ENCODE measurements at places on chromosomes 7 and 10.

GRCh38 chr7:148800677-148801076 lies 83.4 kb downstream of the EZH2 start:
- no peak for DNase-seq

DNA sequence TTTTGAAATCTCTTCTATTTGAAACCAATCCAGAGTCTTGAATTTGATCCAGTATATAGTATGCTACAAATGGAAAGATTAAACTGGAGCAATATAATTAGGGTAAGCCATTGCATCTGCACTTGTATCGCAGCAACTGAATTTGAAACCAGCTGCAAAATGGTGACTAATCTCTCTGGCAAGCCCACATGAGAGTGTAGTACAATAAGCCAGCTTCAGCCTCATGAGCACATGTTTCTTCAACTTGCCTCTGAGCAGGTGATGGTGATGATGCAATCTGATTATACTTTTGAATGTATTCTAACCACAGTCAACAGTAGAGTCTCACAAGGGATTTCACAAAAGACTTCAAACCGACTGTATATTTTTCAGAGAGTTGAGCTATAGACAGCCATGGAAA lies 829 bp upstream of the RPA3 start:
- peak; percentile 89 for DNase-seq

GRCh38 chr10:122115874-122116273 lies 126.9 kb downstream of the TACC2 start:
- no peak for DNase-seq

DNA sequence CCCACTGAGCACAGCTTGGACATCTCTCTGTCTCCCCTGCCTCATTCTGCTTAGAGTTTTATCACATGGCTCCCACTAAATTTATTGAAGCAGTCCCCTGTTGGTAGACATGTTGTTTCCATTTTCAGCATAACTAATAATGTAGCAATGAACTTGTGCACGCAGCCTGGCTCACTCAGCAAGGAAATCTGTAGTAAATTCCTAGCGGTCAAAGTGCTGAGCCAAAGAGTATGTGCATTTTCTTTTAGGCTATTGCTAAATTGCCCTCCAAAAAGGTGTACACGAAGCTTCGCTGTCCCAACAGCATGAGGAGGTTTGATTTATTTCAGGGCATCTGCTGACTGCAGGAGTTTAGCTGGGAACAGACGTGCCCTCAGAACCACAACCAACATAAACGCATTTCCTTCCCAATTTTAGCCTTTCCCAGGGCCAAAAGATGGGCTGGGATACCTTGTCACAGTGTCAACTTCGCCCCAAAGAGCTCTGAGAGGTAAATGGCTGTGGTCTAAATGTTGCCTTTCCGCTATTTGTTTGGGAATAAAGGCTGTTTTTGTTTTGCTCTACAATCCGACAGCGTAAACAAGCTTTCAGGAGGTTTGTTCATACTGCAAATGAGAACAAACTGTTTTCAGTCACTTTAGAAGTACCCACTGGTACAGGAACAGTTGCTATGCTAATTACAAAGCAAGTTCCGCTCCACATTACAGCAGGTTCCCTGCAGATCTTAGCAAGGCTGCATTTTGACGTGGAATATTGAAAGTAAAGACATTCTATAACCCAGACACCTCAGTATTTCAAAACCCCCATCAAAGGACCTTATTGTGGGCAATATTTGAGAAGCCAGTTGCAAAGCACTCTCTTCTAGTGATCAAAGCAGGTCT lies 16.8 kb downstream of the VSIR start:
- DNase-seq: peak; percentile 72

- no peak for DNase-seq
These were observed 3.1 kb downstream of the WDR91 start for GRCh38 chr7:135208102-135208793.

GRCh38 chr7:157241631-157242030 lies 95.2 kb upstream of the DNAJB6 start:
- no peak for DNase-seq

- DNase-seq: peak; percentile 77
These were observed 34.8 kb downstream of the GRID2IP start for GRCh38 chr7:6516387-6516983.

- DNase-seq: no peak
These were observed 52.8 kb upstream of the FIGNL1 start for GRCh38 chr7:50502947-50503346.

GRCh38 chr10:31081937-31082840 lies 50.5 kb upstream of the ZNF438 start:
- no peak for DNase-seq

DNA sequence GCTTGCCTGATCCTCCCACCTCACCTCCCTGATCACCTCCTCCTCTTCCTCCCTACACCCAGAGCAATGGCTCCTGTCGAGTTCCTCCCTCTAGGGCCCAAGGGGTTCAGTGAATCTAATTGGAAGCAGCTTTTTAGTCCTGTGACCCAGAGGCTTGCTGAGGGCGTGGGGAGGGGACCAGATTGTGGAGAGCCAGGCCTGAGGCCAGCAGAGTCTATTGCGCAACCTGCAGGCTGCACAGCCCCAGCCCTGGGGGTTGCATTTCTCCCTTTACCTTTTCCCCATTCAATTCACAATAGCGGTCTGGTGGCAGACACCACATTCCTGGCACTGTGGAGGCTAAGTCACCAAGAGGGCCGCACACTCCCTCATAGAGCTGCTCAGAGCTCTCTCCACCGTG lies 32.5 kb downstream of the GHRHR start:
- no peak for DNase-seq

GRCh38 chr10:80132299-80133139 lies at the start of gene PLAC9:
TSS of gene PLAC9 (plus strand) at chr10:80132730. CDS start at chr10:80132763, 33 bp downstream.
- no peak for DNase-seq

DNA sequence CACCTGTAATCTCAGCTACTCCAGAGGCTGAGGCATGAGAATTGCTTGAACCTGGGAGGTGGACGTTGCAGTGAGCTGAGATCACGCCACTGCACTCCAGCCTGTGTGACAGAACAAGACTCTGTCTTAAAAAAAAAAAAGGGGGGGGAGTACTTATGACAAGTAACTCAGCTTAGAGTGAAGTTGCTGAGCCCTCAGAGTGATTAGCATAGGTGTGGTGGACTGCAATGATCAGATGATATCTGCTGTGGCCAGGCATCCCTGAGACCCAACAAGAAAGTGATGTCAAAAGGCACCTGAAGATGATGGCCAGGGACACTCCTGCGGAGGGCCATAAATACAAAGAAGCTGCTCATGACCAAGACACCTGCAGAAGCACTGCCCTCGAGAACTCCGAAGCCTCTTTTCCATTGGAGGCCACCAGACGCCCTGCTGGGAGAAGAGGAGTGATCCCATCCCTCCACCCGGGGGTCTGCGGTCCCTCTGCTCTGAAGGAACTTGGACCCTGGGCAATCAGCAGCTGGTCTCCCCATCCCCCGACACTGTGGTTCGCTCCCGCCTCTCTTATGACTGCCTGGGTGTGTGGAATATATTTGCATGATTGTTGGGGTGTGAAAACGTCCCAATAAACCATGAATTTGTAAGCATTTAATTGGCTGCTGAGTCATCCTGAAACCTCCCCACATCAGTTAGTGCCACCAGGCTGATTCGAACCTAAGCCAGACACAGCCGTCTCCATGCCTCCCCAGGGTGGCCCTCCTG lies 46.0 kb downstream of the RASGEF1A start:
- peak; percentile 44 for DNase-seq

DNA sequence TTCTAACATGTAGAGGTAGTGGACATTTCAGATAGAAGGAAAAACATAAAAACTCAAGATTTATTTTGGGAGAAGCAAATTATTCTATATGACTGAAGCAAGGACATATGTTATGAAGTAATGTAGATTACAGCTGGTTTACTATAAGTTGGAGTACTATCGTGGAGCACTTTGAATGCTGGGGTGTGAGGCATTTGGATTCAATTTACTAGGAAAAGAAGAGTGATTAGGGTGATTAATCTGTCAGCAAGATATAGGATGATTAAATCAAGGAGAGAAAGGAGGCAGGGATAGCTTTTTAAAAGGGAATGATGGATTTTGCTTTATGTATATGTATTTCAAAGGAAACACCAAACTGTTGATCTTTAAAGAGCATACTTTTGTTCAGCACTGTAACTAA lies 318.4 kb upstream of the KAT6B start:
- no peak for DNase-seq

GRCh38 chr7:44280993-44281721 lies 44.2 kb downstream of the CAMK2B start:
- DNase-seq: no peak

DNA sequence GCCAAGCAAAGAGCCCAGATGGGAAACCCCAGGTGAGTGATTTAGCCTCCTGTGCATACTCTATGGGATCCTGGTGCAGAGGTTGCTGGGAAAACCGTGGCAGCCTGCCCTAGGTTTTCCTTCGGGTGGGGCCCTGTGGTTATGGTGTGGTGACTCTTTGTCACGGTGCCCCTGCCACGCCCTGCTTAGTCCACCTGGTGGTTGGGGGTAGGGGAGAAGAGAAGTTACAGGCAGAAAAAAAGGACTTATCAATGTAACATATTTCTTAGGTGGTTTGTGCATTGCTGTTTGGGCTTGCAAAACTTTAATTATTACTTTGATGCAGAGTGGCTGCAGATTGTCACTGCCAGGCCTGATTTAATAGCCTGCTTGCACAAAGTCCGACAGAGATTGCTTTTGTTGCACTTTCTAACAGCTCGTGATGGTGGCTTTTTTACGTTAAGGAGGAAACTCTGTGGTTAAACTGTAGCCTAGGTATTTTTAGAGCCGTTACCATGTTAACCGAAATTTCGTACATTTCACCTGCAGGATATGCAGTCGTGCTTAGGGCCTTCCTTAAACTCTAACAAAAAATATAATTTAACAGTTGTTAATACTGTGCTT lies 197.4 kb downstream of the RNLS start:
- DNase-seq: peak; percentile 83

- DNase-seq: no peak
These were observed 52.6 kb downstream of the PFKP start for GRCh38 chr10:3119796-3120459.

DNA sequence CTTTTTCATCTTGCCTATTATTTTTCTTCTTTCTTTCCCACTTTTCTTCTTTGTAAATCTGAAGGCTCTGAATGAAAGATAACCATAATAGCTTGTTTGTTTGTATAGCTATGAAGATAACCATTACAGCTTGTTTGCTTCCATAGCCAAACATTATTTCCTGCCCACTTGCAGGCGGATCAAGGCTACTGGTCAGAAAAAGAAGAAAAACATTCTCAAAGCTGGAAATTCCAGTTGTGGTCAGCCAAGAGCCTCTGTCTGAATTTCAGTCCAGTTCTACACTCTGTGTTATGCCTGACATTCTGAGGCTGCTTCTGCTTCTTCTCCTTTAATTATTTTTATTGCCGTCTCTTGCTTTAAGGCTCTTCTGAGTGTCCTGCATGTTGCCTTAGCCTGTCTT lies 48.9 kb downstream of the TMEM178B start:
- DNase-seq: no peak

- DNase-seq: no peak
These were observed 758.6 kb upstream of the IGFBP3 start for GRCh38 chr7:46679671-46680070.

GRCh38 chr10:58064714-58065528 lies 202.8 kb downstream of the IPMK start:
- DNase-seq: peak; percentile 4

DNA sequence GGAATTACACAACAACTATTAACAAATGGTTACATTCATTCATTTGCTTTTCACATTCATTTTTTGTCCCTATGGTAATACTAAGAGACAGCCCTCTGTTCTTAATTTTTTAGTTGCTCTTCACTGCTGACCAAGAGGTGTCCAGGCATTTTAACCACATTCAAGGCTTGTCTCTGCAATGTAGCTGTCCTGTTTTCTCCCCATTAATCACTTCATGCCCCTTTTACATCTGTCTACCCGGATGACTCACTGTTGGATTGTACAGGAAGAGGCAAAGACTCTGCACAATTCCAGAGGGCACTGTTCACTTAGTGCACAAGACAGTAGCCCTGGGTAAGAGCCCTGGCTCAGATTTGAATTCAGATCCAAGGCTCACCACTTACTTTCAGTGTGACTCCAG lies 168.5 kb downstream of the NOC3L start:
- no peak for DNase-seq

DNA sequence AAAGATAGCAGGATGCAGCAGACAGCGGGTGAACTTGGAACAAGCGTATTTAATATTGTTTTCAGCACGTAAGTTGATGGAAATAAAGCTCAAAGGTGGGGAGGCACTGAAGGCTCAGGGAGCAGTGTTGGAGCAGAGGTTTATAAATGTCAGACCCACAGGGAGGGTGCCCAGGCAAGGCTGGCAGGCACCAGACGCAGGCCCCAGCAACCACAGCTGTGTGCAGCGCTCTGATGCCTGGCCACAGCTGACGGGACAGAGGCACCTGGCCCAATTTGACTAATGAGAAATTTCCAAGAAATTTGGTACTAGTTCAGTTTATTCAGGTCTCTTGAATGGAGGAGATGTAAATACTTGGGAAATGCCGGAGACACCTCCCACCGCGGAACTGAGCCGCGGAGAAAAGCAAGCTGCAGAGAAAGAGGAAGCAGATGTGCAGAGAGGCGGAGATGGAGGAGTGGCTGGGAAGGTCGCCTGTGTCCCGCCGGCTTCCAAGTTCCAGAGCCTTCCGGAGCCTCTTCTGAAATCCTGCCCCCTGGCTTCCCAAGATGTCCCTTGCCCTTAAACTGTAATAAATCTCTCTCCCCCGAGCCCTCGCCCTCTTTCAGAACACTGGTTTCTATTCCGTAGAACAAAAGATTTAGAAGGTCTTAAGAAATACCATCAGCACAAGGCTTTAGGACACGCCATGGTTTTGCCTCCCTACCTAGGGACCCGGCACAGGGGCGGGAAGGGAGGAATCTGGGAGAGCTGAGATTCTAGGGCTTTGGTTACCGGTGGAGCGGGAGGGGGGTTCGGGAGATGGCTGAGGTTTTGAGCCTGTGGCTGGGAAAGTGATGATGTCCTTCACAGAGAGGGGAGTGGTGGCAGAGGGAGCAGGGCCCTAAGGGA lies 38.4 kb upstream of the PLXNA4 start:
- no peak for DNase-seq

DNA sequence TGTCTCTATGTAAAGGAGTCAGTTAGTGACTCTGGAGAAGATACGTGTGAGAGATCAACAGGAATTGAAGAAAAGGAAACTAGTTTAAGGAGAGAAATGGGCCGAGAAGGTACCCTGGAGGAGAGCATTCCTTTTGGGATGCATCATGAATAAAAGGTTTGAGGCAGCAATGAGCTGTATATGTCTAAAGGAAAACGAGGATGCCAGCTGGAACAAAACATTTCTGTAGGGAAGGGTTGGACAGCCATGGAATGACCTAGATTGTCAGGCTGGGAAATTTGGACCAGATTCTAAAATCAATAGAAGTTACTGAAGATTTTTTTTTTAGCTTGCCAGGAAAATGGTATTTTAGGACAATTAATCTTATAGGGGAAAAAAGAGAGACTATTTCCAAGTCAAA lies 17.2 kb upstream of the MPP7 start:
- no peak for DNase-seq

- DNase-seq: no peak
These were observed 162.9 kb upstream of the PRSS58 start for GRCh38 chr7:142420554-142421362.

GRCh38 chr10:98957801-98958200 lies 277.9 kb downstream of the HPSE2 start:
- no peak for DNase-seq

GRCh38 chr7:98788966-98789365 lies 80.8 kb downstream of the TMEM130 start:
- DNase-seq: no peak
